CD4-positive, alpha-beta memory T cell (primary cell): ENCODE measurements at places on chromosomes 1 and 21.

DNA sequence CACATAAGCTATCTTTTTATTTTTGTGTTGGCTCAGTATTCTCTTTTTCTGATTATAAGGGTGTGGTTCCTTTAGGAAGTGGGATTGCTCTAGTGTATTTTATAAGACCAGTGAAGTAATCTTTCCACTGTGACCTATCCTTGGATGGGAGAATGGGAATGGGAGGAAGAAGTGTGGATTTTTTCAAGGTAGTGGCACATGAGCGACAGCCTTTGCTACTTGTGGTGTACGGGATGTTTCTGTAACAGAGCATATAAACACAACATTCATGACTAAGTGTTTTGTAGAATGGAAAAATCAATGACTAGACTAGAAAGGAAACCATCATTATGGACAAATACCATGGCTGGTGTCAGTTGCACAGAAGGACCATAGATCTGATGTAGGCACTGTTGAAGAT, 209.6 kb downstream of the GIPC2 start:
- DNase-seq: no peak

DNA sequence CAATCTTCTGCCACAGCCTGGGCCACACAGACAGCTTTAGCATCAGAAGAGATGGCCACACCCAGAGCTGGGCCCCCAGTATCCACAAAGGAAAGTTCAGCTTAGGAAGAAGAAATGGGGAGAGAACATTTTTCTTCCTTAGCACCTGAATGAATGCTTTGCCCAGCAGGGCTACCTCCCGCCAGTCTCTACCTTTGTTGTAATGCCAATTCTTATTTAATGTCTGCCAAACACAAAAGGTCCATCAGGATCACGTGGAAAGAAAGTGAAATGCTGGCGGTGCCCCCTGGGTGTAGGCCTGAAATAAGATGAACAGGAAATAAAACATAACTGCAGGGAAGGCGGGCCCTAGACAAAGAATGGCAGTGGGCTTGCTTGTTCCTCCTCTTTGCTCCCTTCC, 125.6 kb downstream of the CACNA1E start:
- no peak for DNase-seq

GRCh38 chr1:145858238-145858900, 512 bp downstream of the PIAS3 start:
- no peak for DNase-seq

- DNase-seq: no peak
Observed at GRCh38 chr1:76677416-76678405, 189.6 kb upstream of the ST6GALNAC5 start.

DNA sequence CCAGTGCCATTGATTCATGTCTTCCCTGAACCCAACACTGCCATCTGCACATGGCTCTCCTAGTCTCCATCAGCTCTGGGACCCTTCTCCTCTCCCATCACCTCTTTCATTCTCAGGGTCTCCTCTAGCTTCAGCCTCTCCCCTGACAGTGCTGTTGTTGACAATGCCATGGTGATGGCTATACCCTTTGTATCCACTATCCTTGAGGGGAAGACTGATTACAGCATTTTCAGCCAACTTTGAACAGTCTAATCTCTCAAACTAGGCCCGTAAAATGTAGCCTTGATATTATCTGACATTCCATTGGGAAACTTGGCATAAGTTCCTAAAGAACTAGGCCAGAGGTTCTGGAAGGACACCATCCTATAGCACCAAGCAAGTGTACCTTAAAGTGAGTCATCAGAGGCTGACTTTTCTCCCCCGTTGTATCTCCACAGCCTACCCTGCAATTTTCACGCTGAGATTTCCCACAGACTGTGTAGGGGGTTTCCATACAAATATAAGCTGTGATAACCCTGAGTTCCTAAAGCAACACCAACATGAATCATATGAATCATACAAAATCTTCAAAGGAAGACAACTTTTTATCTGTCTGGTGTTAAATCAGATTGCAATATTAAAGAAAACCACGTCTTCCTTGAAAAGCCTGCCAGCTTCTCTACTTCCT, 5.8 kb downstream of the HAO2 start:
- no peak for DNase-seq
